Large intestine (tissue), 12 donors: ENCODE measurements at places on chromosomes 3 and 15.

GRCh38 chr3:197306374-197307086 is 8.1 kb upstream of the DLG1 start:
- DNase-seq = no peak

DNA sequence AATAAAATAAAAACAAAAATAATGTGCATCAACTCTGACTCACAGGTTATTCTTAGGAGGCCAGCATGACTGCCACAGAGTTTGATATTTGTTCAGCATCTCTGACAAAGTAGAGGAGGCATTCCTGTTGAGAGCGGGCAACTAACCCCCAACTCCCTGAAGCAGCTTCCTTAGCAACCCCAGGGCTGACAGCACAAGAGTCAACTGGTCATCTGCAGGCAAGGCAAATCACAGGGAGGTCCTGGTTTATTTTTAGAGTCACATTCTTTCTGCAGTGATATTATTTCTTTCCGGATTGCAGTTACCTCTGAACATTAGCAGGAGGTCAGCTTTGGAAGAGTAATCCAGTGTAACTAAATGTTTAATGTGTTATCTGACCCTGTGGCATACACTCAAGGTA is 273.0 kb downstream of the PLCL2 start:
- DNase-seq = no peak

- DNase-seq = no peak
Observed at GRCh38 chr3:21613372-21614070, 137.5 kb downstream of the ZNF385D start.

DNA sequence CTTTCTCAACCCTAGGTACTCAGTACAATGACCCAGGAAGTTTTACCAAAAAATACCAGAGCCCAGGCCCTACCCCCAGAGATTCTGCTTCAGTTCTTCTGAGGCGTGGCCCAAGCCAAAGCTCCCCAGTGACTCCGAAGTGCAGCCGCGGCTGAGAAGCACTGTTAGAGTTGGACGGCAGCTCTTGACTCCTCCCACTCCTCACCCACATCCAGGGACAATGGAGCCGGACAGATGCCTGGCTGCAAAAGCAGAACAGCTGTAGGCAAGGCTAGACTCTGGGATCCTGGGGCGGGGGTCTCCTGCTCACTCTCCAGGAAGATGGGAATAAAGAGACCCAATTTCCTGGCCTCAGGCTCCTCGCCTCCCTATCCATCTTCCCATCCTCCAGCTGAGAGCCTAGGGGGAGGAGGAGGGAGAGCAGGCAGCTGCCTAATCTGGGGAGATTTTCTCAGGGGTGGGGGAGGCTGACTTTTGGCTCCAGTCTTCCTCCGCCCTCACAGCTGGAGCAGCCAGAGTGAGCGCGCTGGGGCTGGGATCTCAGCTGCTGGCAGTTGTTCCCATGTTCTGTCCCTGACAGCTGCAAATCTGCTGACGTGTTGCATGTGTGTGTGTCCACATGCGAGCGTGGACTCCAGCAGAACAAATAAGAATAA is 223.8 kb downstream of the OPA1 start:
- peak; percentile 86 for DNase-seq

GRCh38 chr3:72625602-72626337 is 222.5 kb downstream of the SHQ1 start:
- DNase-seq = peak; percentile 20

DNA sequence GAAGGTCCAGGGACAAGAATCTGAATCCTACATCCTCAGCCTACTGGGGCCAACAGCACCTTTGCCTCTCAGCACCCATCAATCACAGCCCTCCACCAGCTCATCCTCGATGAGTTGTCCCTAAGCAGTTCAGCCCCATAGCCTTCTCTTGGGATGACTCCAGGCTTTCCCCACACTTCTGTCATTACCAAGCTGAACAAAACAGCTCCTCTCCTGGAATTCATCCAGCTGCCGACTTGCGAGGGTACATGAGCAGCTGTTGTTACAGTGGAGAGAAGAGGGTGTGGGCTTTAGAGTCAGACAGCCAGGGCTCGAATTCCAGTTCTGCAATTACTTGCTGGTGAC is 69.0 kb upstream of the THBS1 start:
- no peak for DNase-seq

DNA sequence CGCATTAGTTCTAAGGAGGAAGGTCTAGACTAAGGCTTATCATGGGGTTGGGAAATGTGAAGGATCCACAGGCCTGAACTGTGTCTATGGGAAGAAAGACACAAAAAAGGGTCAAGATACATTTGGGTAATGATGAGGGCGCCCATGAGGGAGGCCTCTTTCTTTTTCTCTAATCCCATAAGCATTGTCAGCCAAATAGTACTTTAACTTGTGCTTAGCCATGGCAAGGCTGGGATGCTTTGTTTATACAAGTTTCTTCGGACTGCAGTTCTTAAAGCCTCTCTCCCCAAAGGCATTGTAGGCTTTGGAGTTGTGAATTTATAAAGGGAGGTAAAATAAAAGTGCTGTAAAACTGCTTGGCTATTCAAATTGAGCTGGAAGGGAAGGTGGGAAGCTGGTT is 23.4 kb downstream of the ARMC8 start:
- no peak for DNase-seq

GRCh38 chr15:48109212-48109611 is 11.6 kb upstream of the SLC24A5 start:
- DNase-seq = no peak
